ENCODE measurements at places on chromosomes 6 and 20.
A peak's percentile ranks its signal among the peaks of the same experiment; 100 is the strongest.

DNA sequence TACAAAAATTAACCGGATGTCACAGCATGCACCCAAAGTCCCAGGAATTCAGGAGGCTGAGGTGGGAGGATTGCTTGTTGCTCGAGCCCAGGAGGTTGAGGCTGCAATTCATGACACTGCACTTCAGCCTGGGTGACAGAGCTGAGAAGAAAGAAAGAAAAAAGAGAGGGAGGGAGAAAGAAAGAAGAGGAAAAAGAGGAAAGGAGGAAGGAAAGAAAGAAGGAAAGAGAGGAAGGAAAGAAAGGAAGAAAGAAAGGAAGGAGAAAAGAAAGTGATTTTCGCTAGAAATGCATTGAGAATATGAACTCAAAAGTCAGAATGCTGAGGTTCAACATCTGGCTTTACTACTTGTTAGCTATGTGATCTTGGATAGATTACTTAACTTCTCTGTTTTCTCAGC, 6.6 kb downstream of the SENP6 start:
- no peak for DNase-seq

DNA sequence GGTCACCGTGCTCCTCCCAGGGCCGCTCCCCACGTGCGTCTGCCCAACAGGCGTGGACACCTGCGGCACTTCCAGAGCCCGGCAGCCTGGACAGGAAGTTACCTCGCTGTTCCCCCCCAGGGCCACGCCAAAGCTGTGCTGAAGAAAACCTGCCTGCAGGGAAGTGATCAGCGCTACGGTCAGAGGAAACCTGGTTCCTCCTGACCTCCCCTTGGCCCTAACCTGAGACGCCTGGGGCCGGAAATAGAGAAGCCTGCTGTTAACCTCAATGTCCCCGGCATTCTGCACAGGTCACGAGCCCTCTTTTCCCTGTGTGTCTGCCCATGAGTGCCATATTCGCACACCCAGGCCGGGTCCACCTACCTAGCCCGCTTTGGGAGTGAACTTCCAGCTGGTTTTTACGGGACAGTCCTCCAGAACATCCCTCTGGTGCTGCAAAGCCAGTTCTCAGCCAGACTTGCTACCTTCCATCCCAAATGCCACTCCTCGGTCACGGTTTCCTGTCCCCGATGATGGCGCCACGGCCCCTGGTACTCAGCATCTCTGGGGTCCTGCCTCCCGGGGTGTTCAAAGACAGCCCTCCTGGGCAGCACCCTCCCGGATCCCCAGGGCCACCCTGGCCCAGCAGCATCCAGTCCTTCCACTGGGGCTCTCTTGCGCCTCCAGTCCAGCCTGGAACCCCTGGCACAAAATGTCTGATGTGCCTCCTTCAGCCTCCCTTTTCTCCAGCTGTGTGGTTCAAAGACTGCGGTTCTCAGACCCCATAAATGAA, 12.0 kb upstream of the IRF4 start:
- no peak for DNase-seq

GRCh38 chr6:127483399-127484055, 24.3 kb upstream of the KIAA0408 start:
- DNase-seq = no peak

DNA sequence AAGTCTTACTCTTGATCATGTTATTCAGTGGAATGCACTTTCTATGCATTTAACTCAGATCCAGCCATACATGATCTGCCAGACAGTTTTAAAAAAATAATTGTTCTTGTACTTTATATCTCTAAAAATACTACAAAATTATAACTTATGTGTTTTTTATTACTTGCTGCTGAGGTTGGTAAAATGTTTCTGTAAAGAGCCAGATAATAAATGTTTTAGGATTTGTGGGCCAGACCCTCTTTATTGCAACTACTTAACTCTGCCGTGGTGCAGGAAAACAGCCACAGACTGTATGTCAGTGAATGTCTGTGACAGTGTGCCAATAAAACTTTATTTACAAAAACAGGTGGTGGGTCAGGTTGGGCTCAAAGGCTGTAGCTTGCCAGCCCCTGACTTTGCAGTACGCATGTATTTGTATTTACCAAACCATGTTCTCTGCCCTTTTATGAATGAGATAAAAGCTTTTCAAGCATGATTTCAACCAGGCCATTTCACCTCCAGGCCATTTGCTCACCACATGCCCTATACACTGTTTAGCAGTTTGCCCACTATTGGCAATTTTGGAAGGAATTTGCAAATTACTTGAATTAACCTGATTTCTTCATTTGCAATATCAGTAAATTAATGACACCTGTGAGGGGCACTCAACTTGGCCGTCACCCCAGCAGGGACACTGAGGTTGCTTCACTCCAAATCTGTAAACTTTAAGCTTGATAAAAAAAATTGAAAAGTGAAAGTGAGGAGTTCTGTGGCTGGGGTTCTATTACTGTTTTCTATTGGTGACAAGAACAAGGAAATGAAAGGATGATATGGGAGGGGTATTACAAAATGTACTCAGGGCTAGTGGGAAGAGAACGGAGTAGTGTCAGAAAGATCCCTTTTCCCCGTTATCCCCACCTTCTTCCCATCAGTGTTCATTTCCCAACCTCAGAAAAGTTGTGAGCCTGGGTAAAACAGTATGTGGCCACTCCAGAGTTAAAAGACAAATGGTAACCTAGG, 133.4 kb downstream of the CEBPB start:
- no peak for DNase-seq

DNA sequence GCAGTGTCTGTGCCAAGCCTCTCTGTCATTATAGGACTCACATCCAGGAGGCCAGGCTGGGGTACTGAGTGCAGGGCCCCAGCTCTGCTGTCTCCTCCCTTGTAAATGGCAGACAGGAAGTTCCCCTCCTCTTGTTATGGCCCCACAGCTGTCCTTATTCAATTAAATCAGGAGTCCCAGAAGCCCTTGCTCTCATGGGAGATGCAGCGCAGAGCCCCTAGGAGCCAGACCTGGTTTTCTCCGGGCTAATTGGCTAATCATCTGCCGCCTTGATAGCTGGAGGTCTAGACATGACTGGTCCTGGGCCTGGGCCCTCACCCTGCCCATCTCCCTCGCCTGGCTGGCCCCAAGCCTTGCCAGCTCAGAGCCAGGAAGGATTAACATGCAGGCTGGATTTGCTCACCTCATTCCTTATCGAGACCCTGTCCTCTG, 172.0 kb downstream of the VEGFA start:
- no peak for DNase-seq

DNA sequence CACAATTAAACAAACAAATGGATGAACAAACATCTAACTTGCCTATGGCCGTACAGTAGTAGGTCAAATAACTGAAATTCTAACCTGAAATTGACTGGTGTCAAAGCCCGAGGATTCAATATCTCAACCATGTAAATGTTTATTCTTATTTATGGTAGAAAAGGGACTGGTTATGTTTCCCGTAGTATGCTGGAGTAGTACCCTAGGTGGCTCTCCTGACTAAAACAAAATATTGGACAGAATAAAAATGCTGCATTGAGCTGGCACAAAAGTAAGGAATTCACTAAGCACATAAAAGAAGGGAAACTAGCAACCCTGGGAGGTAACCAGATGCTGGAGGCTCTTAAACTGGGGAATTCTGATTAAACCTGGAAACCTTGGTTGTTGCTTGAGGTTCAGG, 117.1 kb upstream of the PREP start:
- DNase-seq = no peak

DNA sequence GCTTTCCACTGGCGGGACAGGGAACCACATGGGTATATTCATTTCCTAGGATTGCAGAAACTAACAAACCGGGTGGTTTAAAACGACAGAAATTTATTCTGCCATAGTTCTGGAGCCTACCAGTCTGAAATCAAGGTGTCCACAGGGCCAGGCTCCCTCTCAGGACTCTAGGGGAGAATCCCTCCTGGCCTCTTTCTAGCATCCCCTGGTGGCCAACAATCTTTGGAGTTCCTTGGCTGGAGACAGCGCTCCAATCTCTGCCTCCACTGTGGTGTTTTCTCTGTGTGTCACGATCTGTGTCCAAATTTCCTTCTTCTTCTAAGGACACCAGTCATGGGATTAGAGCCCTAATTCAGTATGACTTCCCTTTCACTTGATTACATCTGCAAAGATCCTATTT, 95.0 kb downstream of the SCML4 start:
- no peak for DNase-seq

DNA sequence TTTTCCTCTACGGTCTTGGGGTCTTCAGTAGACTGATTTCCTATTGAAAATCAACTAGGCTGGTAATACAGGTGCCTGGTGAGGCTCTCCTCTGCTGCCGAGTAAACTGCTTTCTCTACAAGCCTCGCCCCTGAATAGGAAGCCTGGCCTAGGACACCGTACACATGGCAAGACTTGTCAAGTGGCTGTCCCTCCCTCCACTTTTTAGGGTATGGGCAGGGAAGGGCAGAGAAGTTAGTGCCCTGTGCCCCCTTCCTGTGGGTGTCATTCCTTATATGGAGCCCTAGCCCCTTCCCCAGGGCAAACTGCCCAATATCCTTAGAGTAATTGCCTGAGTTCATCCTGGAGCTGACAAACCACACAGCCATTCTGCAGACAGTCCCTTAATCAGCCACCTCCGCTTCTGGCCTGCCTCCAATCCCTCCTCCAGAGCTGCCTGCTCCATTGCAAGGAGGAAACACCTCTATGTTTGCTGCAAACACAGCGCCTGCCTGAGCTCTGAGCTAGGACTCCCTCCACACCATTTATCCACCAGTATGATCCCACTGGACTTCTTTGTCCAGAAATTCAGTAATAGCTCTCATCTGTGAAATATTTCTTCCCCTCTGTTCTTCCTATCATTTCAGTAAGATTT, 93.1 kb downstream of the CHD6 start:
- no peak for DNase-seq

DNA sequence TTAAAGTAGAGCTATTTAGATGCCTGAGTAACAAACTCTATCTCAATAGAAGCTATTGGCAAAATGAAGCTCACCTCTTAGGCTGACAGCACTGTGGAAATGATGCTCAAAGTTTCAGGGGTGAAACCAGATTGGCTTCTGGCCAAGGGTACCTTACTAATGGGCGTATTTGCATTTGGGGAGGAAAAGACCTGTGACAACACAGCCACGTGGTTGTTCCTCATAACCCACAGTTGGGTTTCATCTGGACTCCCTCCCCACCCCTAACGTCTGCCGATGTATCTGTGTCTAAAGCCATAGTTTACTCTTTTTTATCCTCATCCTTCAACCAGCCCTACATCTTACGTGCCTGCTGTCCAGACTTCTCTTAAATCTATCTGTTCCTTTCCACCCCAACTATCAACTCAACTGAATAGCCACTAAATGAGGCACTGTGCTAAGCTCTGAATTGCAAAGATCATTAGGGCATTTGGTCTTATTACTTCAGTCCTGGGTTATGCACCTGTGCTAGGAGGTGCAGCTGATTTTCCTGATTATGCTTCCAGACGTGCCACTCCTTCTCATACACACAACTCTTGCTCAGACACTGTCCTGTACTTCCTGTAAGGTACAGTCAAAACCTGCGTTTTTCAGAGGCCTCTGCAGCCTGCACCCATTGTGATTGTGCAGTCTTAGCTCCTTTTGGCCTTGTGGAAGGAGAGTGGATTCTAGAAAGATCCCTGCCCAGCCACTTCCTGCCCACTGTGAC, 80.6 kb upstream of the ARMC2 start:
- no peak for DNase-seq

DNA sequence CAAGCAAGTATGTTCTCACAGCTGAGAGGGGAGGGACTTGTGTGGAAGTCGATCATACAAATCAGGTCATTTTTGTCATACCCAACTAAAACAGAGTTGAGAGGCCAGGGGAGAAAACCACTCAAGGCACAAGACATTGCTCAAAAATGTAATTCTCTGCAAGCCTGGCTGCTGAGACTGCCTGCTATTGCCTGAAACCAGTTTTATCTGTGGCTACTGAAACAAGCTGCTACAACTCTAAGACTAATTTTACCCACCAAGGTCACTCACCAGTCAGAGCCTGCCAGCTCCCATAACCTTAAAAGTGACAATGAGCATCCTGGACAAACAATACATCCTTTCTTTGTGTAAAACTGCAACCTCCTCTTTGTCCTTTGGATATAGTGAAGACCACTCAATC, 54.1 kb upstream of the CST7 start:
- no peak for DNase-seq

DNA sequence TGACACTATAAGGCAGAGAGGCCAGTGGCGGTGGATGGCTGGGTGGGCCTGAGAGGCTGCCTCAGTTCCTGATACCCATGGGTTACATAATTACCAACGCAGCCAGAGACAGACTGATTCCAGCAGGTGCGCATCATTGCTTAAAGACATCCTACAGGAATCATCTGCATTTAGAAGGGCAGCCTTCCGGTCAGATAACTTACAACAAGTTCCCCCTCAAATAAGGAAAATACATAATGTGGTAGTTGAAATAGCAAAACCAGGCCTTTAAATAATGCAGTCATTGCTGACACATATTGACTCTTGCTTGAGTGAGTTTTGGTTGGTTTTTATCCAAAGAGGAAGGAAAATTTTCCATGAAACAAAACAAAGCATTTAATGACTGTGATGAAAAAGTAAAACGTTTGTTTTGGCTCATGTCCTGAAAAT, 81.9 kb downstream of the SIM1 start:
- no peak for DNase-seq

GRCh38 chr6:165722022-165722421, 59.0 kb upstream of the PDE10A start:
- DNase-seq = no peak

DNA sequence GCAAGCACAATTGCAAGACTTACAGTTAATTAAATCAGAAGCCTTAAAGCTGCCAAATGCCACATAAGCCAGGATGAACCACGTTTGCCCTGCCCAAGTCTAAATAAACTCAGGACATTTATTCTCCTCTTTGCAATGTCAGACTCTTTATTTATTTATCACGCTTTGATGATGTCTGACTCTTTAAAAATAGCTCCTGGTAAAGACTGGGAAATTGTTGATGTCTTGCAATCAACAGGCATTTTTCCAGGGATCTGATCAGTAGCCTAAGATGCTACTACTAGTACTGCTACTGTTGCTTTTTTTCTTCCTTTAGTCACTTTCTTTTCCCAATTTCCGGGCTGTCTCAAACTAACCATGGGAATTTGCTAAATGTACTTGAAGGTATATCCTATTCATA, 365.8 kb upstream of the MARCKS start:
- no peak for DNase-seq

GRCh38 chr6:33886673-33887144, 82.9 kb upstream of the MLN start:
- DNase-seq = peak; percentile 82

DNA sequence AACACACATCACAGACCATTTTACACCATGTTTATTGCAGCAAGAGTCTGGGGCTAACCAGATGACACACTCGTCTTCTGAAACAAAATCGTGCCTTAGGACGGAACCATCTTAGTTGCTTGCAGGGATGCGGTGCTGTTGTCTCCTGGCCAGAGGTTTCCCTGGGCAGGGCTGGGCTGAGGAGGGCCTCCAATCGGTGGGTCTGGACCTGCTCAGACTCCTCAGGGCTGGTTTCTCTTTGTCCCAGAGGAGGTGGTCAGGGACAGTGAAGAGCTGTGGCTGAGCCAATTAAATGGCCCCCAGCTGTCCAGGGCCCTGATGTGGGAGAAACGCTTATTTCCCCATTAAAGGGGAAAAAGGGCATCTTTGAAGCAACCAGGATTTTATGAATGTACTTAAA, 117.6 kb downstream of the SLC24A3 start:
- DNase-seq = no peak

- DNase-seq = no peak
These were observed 1.1 kb downstream of the AMD1 start for GRCh38 chr6:110875548-110876169.

All from BJ (cell line).